Endothelial cell (in vitro differentiated cells): ENCODE measurements at places on chromosomes 3 and 15.
A peak's percentile ranks its signal among the peaks of the same experiment; 100 is the strongest.

DNA sequence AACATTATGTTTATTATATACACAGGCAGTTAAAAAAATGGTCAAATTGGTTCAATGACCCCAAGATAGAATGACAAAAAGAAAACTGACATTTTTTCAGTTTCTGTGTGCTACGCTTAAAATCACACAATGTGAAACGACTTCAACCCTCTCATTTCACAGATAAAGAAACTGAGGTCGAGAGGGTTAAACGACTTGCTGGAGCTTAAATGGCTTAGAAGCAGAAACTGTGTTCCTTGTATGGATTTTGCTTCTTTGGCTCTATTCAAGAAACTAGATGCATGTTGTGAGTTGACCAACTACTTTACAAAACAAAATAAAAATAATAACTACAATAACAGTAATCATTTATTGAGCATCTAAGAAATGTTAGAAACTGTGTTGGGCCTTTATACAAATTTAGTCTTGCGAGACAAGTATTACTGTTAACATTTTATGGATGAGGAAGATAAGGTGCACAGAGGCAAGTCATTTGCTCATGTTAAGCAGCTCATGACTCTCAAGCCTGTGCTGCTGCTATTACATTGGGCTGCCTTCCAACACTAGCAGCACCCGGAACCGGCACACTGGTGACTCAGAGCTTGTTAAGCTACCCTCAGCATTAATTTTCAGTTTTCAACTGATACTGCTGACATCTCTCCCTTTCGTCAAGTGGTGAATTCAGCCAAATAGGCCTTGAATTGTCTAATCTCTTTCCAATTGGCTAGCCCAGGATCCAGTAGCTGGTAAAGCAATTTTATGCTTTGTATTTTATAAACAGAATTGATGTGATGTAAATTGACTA lies 487.6 kb downstream of the NAALADL2 start:
- no peak for DNase-seq

- no peak for DNase-seq
Measured at GRCh38 chr3:81592101-81592500, 169.3 kb downstream of the GBE1 start.

GRCh38 chr3:142896201-142896755 lies 7.4 kb upstream of the PCOLCE2 start:
- no peak for DNase-seq

GRCh38 chr3:8571256-8571655 lies 69.6 kb downstream of the LMCD1 start:
- DNase-seq = no peak

DNA sequence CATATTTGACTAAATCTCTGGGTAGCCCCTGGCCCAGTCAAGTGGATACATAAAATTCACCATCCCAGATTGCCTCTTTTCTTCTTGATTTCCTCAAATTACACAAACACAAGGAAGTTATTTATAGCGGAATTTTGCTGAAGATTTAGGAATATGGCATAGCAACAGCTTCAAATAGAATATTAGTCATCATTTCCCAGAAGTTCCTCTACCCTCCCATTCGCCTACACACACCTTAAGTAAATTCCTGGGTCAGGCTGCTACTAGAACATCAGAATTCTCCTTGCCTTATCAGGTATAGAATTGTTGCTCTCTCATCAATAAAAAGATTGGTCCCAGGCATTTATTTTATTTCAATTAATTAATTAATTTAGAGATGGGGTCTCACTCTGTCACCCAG lies 31.6 kb downstream of the MESD start:
- no peak for DNase-seq

DNA sequence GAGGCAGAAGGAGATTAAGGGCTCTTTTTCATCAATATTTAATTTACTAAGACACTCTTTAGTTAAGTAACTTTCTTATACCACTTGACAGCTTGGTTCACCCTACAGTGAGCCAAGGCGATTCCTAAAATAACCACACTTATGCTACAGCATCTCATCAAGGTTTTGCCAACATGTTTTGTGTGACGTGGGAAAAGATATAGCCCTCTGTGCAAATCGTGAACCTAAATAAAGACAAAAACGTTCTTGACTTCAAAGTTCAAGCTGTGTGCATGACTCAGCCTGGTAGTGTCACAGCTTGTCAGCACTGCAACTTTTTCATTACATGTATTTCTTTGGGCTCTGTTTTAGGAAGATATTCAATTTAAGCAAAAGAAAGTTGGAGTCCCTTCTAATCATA lies 297.0 kb upstream of the EPHA3 start:
- no peak for DNase-seq

DNA sequence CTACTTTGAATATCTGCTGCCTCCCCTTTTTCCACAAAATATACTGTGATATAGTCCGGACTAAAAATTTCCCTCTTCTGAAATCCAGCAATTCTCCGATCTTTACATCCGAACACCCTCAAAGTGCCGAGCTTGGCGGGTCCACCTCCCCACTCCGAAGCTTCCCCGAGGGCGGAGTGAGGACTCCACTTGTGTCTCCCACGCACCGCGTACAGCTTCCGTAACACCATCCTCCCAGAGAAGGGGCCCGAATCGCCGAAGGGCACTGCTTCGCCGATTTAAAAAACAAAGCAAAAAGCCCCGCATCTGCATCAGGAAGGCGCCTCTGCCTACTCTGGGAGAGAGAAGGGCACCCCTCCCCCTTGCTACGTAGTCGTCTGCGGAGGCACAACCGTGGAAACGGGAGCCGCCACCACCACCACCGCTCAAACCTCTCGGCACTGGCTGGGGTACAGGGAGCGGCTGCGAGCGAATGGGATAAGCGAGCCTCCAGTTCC lies 551 bp downstream of the NCBP2 start:
- DNase-seq = peak; percentile 59

DNA sequence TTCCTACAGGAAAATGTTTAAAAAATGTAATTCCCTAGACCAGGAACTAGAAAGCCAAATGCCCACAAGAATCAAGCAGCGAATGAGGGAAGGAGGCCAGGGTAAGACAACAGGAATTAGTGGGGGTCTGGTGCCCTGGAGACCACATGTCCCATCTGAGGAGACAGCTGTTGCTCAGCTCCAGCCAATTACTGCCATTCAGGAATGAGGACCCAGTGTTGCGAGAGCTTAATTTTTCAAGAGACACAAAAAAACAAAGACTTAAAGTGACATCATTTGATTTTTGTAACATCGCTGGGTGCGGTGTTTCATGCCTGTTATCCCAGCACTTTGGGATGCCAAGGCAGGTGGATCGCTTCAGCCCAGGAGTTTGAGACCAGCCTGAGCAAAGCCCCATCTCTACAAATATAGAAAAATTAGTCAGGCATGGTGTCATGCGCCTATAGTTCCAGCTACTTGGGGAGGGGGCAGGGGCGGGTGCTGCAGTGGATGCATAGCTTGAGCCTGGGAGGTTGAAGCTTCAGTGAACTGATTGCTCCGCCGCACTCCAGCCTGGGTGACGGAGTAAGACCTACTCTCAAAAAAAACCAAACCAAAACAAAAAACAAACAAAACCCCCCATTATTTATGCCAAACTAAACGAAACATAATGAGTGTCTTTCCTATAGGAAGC lies 52.8 kb upstream of the LRIG1 start:
- DNase-seq = no peak

- DNase-seq = no peak
Measured at GRCh38 chr15:63860555-63860954, 26.8 kb upstream of the HERC1 start.

DNA sequence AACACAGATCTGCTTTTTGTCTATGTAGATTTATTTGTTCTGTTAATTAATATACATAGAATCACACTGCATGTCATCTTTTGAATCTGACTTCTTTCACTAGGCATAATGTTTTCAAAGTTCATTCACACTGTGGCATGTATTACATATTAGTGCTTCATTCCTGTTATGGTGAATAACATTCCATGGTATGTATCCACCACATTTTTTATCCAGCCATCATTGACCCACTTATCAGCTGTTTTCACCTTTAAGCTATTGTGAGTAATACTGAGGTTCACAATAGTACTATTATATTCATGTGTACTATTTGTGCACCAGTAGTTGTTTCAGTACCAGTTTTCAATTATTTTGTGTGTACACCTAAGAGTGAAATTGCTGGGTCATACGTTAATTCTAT lies 230.6 kb upstream of the CNTN3 start:
- DNase-seq = no peak

- DNase-seq = no peak
Measured at GRCh38 chr3:46955801-46956259, 20.7 kb downstream of the CCDC12 start.

GRCh38 chr3:78970656-78971055 lies 797.1 kb downstream of the ROBO1 start:
- DNase-seq = no peak

DNA sequence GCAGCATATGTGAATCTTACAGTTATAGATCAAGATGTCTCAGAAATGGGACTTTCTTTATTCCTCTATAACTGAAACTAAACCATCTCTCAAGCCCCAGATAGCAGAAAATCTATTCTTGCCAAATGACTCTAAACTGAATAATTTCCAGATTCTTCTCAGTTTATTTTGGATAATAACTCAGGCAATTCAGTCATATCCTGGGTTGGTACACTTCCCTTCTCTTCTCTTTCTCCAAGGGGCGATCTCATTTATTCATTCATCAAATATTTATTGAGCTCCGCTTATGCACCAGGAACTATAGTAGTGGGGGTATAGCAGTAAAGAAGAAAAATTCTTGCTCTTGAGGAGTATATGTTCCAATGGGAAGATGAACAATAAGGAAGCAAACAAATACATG lies 13.5 kb upstream of the PCOLCE2 start:
- no peak for DNase-seq
